ENCODE measurements at places on chromosomes 1 and 21. TPM values are rescaled to one million over a fixed set of nuclear protein-coding genes. Genes with fewer than 3 reads are reported as not detected.

GRCh38 chr1:81437213-81437612, 363.5 kb upstream of the ADGRL2 start:
- H3K36me3 ChIP-seq: no peaks in the 10 kb centered on the region
- DNase-seq: no peak
- H3K4me1 ChIP-seq: peaks cover 4% of the 10 kb centered on the region
- H3K4me3 ChIP-seq: no peak overlapping the region

DNA sequence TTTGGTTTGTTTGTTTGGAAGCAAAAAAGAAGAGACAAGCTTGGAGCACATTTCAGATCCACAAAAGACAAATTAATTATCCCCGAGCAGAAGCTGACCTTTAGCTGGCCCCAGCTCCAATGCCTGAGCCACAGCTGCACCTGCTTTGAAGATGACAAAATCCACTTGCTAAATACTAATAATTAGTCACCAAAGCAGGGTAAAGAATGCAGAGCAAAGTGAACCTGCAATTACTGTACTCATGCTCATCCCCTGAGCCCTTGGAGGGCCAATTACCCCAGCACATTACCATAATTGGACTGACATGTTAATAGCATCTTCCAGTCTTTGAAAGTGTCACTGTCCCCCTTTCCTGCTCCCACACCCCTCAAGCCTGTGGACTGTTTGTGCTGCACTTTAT, 38.2 kb upstream of the KCND3 start:
- no peak for DNase-seq
- no peak overlapping the region for H3K4me3 ChIP-seq
- no peak overlapping the region for H3K27ac ChIP-seq
- H3K4me1 ChIP-seq: no peaks in the 10 kb centered on the region
- H3K36me3 ChIP-seq: no peaks in the 10 kb centered on the region
- no peaks in the 10 kb centered on the region for H3K27me3 ChIP-seq

GRCh38 chr1:11822091-11822490, 16.1 kb downstream of the CLCN6 start:
- no peaks in the 10 kb centered on the region for H3K4me1 ChIP-seq
- H3K4me3 ChIP-seq: no peak overlapping the region
- H3K27me3 ChIP-seq: no peaks in the 10 kb centered on the region
- no peak for DNase-seq

- no peaks in the 10 kb centered on the region for H3K36me3 ChIP-seq
- no peaks in the 10 kb centered on the region for H3K4me1 ChIP-seq
- DNase-seq: no peak
- no peak overlapping the region for H3K27ac ChIP-seq
Measured at GRCh38 chr21:29638138-29638537, 301.7 kb downstream of the GRIK1 start.

Gene PROX1
- 8.6 TPM for total RNA-seq

Gene KRTAP20-1
- total RNA-seq: not detected

Gene DESI2
- total RNA-seq: 23.4 TPM

Gene SLC9C2
- 0.36 TPM for total RNA-seq

Gene SYDE2
- total RNA-seq: 12.3 TPM

Gene BSND
- total RNA-seq: not detected
